Stimulated activated CD4-positive, alpha-beta T cell treated with anti-CD3 and anti-CD28 coated beads, Interleukin-4, amount 100 ng/mL, for 1 hour (primary cell): ENCODE measurements at places on chromosomes 1 and 21.

DNA sequence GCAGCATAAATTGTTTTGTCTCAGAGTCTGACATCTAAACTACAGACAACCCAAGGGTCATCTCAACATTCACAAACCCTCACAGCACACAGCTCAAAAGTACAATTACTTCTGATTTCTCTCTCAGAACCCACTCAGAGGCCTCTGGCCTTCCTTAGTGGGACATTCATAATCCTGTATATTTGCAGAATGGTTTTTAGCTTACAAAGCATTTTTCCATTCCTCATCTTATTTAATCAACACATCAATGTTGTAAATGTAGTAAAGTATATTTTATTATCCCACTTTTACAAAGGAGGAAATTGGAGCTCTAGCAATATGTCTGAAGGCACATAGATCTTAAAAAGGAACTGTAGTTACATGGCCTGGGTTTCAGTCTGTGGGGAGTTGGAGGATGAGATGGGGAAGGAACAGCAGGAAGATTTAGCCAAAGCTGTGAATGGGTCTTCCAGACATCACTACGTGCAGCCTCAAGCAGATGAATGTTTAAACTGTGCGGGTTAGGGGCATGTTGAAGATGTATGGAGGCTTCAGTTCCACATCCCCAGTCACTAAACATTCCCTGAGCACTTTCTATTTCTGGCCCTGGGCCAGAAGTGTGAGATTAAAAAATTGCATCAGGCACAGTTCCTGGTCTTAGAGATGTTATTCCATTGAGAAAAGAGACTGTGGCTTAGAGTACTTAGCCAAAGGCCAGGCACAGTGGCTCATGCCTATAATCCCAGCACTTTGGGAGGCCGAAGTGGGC lies 13.3 kb downstream of the AKNAD1 start:
- DNase-seq: no peak

- no peak for DNase-seq
These were observed 142.5 kb downstream of the DHRS3 start for GRCh38 chr1:12475530-12475934.

DNA sequence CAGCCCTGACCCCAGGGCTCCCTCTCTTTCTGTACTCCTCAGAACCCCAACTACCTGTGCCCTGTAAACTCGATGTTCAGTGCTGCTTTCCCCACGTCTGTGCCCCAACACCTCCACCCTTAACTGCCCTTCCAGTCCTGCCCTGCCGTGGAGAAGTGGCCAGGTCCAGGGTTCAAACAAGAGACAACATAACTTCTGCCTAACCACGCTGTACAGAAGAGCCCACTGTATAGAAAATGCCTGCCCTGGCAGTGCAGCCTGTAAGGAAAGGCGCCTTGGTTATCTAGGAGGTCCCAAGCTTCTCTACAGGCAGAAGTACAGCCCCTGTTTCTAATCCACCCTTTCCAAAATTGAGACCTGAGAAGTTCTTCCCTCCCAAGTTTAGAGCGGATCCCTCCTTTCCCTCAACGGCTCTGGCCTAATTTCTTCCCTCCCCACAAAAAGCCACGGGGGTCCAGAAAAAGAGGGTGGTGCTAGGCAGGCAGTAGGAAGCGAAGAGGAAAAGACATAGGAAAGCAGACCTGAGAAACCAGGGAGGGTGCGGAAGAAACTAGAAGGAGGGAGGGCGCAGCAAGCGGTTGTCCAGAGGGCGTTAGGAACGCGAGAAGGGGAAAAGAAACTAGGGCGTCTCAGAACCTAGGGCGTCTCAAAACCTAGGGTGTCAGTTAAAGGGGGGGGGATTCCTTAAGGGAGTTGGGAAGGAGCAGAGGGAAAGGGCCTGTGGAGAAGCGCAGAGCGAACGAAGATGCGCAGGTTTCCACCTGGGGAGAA lies 3.2 kb downstream of the DMRTA2 start:
- DNase-seq: no peak

DNA sequence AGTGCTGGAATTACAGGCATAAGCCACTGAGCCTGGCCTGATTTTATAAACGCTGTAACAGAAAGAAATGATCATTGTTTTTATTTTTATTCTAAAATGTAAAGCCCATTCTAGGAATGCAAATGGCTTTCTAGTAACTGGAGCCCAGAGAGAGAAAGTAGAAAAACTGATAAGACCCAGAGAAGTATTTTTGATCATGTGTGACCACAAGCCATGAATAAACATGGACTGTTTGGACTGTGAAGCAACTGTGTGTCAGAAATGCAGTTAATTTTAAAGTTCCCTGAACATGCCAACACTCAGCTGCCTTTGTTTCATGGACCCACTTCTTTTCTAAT lies 39.7 kb downstream of the EIF2B3 start:
- no peak for DNase-seq

- no peak for DNase-seq
These were observed 159.1 kb upstream of the KCNK2 start for GRCh38 chr1:214923278-214923915.

DNA sequence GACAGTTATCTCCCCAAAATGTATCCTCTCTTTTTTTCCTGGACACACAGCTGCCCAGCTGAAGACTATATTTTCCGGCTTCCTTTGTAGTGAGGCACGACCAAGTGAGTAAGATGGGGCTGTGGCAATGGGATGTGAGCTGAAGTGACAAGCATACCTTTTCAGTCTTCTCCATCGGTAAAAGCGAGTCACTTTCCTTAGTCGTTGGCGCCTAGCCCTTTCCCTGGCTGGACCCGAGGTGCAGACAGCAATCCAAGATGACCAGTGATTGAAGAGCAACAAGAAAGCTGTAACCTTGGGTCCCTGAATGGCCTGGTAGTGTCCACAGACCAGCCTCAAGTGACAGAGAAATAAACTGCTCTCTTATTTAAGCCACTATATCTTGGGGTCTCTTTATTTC lies 155.2 kb downstream of the NR5A2 start:
- DNase-seq: no peak

- no peak for DNase-seq
These were observed 62.7 kb upstream of the MROH9 start for GRCh38 chr1:170872663-170873062.

DNA sequence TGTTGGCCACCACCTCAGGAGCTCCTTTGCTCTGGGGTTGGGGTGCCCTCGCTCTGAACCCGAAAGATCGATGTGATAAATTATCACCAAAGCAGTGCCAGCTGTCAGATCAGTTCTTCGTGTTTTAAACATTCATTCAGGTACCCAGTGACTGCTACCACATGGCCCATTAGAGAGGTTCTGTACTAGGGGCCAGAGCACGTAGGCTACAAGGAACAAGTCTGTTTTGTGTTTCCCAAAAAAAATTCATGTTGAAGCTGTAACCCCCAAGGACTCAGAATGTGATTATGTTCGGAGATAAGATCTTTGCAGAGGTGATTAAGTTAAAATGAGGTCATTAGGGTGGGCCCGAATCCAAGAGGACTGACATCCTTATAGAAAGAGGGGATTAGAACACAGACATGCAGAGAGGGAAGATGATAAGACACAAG lies 526.9 kb downstream of the NPHP4 start:
- no peak for DNase-seq

DNA sequence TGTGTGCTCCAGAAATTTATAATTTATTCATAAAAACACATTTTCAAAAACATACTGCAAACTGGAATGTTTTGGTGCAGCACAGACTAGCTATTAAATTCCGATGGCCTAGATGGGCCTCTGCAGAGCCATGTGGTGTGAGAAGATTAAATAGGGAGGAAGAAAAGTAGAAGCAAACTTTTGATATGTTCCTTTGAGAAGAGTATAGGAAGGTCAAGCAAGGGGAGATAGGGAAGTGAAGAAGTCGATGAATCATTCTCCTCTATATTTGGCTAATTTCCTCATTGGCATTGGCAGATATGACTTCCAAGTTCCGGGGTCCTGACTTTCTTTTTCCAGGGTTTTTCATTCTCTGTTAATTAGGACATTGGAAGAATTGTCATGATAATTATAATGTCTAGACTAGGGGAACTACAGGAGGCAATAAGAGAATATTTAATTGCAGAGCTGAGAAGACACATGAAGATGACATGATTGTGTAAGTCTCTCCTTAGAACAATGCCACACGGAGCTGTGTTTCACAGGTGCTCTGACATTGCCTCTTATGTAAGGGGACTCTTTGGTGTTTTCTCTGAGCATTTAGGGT lies 19.3 kb upstream of the ZNF326 start:
- DNase-seq: no peak

GRCh38 chr1:82503822-82504221 lies 703.1 kb downstream of the ADGRL2 start:
- no peak for DNase-seq

- DNase-seq: no peak
These were observed 126.3 kb downstream of the PLPP3 start for GRCh38 chr1:56453016-56453415.

DNA sequence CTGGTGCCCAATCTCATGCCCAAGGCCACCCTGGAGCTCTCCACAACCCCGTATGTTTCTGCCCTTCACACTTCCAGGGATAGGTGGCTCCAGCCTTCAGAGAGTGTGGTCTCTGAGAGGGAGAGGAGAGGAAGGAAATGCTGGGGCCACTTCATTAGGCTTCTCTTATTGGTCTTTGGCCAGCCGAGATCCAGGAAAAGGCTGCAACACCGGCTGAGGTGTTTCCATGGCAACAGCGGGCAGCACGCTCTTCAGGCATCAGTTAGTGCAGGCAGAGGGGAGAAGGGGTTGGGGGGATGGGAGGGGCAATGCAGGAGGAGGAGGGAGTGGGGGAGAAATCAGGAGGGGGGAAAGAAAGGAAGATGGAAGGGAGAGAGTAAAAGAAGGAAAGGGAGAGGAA lies 275.1 kb upstream of the GJB5 start:
- DNase-seq: no peak

- DNase-seq: no peak
These were observed 225.7 kb downstream of the GREM2 start for GRCh38 chr1:240385985-240386978.

DNA sequence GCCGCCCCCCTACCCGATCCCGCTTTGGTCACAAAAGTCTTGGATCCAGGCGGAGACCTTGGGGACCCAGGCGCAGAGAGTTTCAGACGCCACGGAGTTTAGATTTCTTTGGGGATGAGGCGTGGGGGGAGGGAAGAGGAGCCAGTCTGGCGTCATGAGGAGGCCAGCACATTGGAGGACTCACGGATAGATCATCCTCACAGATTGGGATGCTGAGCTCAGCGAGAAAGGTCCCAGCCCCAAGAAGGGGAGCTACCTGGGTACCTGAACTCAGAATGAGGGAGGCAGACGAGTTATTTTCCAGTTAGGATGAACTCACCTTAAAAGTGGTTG lies 393 bp downstream of the ELAPOR1 start:
- no peak for DNase-seq

DNA sequence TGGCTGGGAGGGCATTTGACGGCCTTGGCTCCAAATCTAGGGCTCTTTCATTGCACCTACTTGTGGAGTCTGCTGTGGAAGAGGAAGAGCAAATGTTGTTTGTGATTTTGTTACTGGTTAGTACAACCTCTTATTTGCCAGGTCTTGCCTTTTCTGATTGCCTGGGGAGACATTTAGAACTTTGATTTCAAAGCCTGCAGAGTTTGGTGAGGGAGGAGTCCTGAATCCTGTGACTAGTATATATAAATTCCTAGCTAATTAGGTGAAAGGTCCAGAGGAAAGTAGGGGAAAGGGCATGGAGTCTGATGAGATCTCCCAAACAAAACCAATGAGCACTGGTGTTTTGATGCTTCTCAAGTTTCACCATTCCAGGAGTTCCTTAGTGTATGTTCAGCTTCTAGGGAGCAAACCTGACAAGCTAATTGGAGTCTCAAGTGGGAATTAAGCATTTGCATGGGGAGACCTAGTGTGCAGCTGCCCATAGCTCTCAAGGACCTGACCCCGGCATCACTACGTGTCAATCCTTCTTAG lies 5.1 kb upstream of the HMGCS2 start:
- no peak for DNase-seq

DNA sequence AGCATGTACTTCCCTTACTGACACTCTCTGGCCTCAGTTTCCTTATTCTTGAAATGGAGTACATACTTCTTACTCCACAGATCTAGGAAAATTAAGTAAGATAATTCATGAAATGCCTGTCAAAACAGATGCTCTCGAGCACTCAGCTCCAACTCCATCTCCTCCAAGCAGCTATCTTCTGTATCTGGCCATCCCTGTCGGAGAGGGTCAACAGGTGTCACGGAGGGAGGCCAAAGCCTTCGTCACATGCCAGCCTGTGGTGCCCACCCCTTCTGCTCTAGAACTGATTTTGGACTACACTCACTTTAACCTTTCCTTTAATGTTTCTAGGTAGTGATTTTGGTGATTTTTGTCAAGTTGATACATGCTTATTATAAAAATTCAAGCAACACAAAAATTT lies 18.8 kb upstream of the PKP1 start:
- no peak for DNase-seq

GRCh38 chr1:152110365-152110859 lies 4.8 kb downstream of the TCHH start:
- peak; percentile 25 for DNase-seq

DNA sequence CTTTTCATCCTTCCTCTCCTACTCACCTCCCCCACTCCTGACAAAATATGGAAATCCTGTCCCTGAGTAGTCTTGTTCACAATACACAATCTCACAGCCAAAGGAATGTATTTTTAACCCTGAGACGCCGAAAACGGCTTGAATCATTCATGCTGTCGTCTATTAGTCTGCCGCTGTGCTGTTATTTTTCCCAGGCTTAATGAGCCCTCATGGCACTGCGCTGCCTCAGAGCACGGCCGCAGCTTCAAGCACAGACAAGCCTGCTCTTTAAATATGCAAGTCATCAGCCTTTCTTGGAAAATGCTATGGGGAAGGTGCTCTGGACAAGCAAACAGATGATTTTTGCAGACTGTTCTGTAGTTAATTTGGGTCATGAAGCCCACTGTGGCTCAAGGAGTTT lies 302.7 kb downstream of the DISC1 start:
- no peak for DNase-seq

DNA sequence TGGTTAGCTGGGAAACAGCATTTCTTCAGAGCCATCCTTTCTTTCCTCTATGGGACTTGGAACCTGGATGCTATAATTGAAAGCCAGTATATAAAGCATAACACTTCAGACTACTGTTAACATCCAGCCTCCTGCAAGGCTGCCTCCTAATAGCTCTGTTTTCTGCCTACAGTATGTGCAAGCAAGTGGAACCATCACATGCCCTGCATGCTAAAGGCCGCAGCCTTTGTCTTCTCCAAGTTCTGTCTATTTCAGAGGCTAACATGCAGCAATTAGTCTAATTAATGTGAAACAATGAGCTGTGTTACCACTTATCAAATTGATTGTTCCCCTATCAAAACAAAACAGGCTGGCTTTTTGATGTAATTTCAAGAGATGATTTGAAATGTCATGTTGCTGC lies 82.7 kb upstream of the ESRRG start:
- DNase-seq: no peak

- peak; percentile 40 for DNase-seq
These were observed at the start of gene PTGFRN for GRCh38 chr1:116909512-116910378. Gene PTGFRN (plus strand): TSS chr1:116909916. CDS start chr1:116910204, 288 bp downstream.
